ENCODE measurements at places on chromosomes 7 and 10.

GRCh38 chr10:121578965-121579364 lies 19.3 kb downstream of the FGFR2 start:
- no peak for DNase-seq

DNA sequence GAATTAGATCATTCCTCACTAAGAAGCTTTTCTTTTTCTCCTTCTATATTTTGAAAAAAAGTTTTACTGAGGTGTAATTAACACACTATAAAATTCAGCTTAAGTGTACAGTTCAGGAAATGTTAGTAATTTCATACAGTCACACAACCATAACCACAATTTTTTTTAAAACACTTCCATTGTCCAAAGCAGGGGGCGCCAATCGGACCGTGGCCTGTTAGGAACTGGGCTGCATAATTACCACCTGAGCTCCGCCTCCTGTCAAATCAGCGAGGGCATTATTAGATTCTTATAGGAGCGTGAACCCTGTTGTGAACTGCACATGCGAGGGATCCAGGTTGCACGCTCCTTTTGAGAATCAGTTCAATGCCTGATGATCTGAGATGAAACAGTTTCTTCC lies 427.1 kb downstream of the TFEC start:
- no peak for DNase-seq

DNA sequence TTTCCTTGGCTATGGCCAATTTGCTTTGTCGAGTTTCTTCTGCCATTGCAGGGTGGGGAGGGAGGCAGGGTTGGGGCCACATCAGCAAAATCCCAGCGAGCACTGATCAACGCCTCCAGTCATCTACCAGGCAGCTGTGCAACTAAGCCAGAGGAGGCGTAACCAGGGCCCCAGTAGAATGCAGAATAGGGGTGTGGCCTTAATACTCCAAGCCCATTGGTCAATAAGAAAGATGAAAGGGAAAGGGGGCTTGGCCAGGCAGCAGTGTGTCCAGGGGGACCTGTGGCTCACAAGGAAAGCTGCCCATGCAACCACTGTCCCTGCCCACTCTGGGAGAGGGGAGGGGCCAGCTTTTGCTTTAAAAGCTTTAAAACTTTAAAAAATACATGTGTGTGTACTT lies 21.5 kb upstream of the GGCT start:
- DNase-seq = no peak

DNA sequence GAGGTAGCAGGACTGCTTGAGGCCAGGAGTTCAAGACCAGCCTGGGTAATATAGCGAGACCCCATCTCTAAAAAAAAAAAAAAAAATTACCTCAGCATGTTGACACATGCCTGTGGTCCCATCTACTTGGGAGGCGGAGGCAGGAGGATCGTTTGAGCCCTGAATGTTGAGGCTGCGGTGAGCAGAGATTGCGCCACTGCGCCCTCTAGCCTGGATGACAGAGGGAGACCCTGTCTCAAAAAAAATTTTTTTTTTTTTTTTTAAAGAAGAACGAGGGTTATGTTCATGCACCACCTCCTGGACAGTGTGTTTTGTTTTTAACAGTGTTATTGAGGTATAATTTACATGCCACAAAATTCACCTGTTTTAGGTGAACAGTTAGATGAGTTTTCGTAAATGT lies 51.1 kb upstream of the SEPHS1 start:
- DNase-seq = no peak

- DNase-seq = no peak
These were observed 274.7 kb downstream of the NRG3 start for GRCh38 chr10:82149674-82150073.

DNA sequence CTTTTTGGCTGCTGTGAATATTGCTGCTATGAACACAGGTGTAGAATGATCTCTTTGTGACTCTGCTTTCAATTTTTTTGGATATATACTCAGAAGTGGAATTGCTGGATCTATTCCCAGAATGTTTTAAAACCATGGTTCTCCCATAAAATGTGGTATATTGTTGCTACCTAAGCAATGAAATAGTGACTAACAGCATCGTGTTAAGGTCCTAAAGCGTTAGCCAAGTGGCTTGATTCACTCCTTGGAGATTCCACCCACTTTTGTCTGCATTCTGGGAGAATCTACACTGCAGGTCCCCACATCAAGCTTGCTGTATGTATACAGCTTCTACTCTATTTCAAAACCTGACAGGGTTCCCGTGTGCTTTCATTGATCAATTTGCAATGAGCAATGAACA lies 105.6 kb downstream of the CDK6 start:
- DNase-seq = no peak

DNA sequence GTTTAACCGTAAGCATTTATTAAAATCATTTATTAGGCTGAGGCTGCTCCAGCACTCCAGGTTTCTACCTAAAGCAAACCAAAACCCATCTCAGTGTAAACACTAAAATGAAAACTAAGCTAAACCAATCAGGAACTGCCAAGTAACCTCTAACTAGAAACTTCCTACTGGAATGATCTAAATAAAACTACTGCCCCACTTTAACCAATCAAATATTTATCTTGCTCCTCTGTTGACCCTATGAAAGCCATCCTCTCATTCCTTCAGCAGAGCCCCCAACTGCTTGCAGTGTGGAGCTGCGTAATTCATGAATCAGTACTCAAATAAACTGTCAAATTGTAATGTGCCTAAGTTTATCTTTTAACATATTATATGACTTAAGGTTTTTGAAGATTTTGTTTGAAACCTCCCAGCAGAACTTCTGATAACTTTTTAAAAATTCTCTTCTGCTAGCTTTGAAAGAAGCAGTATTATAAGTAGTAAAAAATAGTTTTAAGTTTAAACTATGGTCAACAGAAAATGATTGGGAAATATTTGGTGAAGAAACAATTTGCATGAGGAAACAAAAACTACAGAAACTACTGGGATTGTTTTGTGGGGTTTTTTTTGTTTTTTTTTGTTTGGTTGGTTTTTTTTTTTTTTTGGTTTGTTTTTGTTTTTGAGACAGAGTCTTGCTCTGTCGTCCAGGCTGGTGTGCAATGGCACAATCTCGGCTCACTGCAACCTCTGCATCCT lies 47.4 kb downstream of the GPR37 start:
- no peak for DNase-seq

- no peak for DNase-seq
These were observed 313.4 kb upstream of the SEMA3C start for GRCh38 chr7:81232084-81232799.

DNA sequence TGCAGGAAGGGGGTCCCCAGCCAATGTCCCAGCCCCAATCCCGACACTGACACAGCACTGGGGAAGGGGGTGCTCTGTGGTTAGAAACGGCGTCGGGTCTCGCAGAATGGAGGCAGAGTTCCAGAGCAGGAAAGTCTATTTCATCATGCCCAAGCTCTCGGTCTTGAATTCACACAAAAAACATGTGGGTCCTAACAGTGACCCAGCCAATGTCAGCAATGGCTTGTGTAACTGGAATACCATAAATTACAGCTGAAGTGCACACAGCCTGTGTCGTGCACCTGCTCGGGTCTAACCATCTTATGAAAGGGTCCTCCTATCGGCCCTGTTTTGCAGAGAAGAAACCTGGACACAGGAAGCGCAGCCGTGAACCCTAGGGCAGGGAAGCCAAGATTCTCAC lies 324.1 kb downstream of the ADARB2 start:
- DNase-seq = no peak

DNA sequence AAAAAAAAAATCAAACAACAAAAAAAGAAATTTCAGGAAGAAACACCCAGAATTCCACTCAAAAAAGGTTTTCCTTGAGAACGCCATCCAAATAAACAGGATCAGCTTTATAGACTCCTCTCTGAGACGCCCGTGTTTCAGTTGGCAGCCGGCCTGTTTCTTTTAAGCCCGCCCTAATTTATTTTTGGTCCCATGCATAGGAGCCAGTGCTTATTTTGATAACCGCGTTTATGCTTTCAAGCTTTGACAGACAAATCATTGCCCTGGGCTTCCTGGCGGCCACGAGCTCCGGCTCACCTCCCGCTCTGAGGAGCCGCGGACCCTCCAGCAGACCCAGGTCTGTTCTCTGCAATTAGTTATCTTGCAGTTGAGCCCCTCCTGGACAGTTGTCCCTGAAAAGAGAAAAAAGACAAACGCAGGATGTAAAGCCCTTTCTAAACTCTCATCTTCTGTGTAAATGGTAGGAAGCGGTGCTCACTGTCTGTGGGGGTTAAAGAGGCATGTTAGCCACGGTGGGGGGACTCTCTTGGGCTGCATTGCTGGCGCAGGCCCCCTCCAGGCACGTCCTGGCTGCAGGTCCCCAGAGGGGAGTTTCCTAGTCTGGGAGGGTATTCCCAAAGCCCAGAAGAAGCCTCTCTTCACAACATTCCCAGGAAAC lies 22.2 kb upstream of the UNCX start:
- no peak for DNase-seq

GRCh38 chr7:130758429-130759056 lies 24.5 kb upstream of the KLF14 start:
- no peak for DNase-seq

DNA sequence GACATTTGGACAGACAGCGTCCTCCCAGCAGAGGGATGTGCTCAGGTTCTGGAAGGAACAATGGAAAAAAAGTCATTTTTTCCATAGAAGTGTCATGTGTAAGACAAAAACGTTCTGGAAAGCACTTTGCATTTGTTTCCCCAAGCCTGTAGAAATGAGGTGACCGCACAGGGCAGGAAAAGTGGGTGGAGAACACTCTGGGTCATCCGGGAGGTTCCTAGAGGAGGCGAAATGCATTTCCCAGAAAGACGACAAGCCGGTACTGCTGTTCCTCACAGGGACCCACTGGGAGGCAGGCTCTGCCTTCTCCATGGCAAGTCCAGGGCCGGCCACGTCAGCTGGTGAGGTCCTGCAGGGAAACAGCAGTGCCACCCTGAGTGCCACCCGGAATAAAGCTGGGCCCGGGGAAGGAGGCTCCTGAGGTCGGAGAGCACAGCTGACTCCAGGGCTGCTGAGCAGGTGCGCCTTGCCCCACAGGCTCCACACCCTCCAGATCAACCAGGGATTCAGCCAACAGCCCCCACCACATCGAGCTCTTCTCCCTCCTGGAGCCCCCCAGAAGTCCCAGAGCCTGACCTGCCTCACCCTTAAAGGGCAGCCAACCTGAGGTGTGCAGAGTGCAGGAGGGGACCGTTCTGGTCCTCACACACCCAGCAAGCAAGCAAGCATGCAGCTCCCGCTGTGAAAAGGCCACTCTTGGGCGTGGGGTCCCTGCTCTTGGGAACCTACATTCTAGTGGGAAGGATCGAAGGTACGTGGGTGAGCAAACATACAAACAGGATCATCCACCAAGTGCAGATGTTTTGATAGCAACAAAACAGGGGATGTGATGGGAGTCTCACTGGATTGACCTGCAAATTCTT lies 28.8 kb upstream of the INPP5A start:
- no peak for DNase-seq

GRCh38 chr7:92769394-92769699 lies 67.0 kb downstream of the CDK6 start:
- no peak for DNase-seq

GRCh38 chr10:106825576-106826364 lies 338.7 kb downstream of the SORCS1 start:
- DNase-seq = no peak

DNA sequence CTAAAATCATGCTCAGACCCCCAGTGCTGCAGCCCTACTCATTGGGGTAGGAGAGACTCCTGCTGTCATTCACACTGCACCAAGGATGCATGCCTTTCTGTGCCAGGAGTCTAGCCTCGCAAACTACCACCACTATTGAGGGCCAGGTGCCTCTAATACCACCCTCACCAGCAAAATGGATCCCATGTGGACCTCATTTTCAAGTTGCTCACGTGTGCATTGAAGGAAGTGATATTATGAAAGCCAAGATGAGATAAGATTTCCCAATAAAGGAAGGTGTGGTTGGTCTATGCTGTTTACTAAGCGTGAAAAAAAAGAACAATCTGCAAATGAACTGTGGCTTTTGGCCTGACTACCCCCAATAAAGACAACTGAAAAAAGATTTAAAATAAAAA lies 7.2 kb upstream of the LAMTOR4 start:
- DNase-seq = no peak

- no peak for DNase-seq
These were observed 67.2 kb downstream of the COBL start for GRCh38 chr7:51249187-51249945.

GRCh38 chr7:52830801-52831200 lies 204.6 kb upstream of the POM121L12 start:
- DNase-seq = no peak

GRCh38 chr7:16359216-16359615 lies 62.1 kb downstream of the CRPPA start:
- no peak for DNase-seq

GRCh38 chr10:54284526-54285193 lies 516.4 kb downstream of the PCDH15 start:
- DNase-seq = no peak

DNA sequence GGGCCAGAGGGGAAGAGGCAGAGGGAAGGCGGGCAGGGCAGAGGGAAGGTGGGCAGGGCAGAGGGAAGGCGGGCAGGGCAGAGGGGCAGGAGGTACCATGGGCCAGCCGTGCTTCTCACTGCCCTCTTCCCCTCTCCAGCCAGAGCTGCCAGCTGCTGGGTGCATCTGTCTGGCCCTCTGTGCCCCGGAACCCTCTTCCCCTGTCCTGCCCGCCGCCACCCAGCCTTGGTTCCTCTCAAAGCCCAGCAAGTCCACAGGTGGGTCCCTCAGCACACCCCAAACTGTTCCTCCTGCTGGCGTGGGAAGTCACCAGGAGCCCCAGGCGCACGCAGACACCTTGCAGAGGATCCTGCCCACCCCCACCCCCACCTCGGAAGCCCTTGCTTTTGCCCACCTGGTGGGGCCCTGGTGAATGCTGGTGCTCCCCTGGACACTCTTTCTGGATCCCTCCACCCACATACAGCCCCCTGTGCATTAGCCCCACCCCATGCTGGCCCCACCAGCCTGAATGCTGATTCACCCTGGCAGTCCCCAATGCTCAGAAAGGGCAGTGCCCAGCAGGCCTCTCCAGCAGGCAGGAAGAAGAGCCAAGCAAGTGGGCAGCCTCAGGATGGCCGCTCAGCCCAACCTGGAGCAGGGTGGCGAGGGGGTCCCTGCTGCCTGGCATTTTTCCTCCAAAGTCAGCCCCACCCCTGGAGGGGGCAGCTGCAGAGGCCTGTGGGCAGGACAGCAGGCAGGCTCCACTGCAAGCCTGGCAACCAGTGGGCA lies 1.9 kb upstream of the PWWP2B start:
- DNase-seq = no peak
